CMK (cell line): ENCODE measurements at places on chromosomes 5 and 9.
A peak's percentile ranks its signal among the peaks of the same experiment; 100 is the strongest.

GRCh38 chr5:164303646-164304215, 798.3 kb downstream of the MAT2B start:
- DNase-seq = no peak

GRCh38 chr9:98974554-98974953, 30.8 kb downstream of the COL15A1 start:
- DNase-seq = no peak

- DNase-seq = no peak
Observed at GRCh38 chr9:29069376-29069775, 1496.1 kb upstream of the C9orf72 start.

- no peak for DNase-seq
Observed at GRCh38 chr9:113886466-113886865, 10.4 kb downstream of the ZNF618 start.

DNA sequence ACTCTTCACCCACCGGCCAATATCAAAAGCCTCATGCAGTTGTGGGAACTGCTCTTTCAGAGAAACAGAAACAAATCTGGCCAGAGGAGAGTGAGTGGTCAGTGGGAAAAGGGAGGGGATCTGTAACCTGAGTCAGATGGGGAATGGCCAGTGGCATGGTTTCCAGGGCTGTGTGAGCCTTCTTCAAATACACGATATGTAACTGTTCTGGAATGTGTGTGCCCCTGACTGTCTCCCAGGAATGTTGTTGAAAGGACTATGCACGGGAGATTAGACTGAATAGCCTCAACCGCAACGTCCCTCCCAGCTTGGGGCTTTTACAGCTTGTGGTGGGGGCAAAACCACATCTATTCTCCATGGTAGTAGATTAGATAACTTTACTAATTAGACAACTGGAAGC, 60.8 kb downstream of the SH3TC2 start:
- DNase-seq = no peak

DNA sequence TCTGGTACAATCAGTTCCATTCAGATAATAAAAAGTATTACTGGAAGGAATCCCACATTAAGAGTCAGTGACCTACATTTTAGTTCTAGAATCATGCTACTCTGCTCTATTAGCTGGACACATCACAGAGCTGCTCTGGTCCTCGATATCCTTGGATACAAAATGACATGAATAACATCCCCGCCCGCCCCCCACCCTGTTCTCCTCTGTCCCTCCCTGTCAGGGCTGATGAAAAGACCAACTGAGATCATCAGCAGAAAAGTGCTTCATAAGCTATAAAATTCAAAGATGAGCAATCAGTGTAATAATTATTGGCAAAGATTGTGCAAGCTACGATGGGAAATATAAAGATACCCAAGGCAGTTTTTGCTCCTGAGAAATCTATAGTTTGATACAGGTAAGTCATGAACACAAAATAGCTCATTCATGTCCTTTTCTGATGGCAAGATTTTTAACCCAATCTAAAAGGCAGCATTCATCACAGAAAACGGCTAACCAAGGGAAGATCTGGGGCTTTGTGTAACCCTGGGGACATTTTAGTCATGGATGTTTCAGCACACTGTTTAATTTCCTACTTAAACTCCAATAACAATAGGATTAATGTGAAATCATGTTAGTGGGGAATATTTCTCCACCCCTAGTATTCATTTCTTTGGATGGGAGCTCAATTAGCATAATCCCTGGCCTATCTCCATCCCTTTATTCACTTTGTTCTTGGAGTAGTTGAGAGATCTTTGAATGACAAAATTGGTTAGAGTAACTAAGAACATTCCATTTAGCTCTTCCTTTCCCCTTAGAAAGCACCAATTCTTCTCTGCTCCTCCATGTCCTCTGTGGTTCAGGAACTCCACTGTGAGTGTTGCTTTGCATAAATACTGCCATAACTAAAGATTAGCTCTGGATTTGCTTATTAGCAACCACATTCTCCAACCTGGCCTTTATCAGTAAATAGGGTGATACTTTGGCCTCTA, 459.4 kb upstream of the GRIA1 start:
- no peak for DNase-seq

DNA sequence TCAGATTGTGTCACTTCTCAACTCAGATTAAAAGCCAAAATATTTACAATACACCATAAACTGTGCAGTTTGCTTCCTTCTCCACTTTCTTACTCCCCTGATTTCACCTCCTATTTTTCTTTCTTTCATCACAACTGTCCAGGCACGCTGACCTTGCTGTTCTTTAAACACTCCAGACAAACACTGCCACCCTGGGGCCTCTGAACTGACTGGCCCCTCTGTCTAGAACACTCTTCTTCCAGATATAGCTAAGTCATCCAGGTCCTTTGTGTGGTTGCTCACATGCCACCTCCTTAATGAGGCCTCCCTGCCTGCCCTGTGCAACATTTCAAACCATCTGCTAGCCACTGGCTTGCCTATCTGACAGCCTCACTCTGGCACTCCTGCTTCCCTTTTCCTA, 46.6 kb downstream of the ATG10 start:
- DNase-seq = peak; percentile 45

GRCh38 chr5:154358516-154359220, 87.1 kb upstream of the SAP30L start:
- no peak for DNase-seq

DNA sequence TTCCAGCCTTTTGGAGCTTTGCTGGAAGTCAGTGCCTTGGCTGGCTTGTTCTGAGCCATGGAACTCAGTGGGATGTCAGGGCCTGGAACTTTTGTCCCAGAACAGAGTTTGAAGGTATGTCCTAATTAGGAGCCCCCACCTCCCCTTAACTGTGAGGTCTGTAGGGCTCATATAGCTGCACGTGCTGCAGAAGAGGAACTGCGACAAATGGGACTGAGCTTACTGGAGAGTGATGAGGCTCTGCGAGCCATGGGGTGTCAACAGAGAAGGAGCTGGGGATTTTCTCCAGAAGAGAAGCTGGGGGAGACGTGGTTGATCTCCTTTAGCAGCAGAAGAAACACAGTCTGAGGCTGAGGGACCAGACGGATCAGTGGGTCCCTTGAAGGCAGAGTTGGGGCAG, 10.9 kb downstream of the TMEM8B start:
- DNase-seq = no peak

GRCh38 chr5:78827725-78828124, 157.4 kb downstream of the ARSB start:
- DNase-seq = no peak

DNA sequence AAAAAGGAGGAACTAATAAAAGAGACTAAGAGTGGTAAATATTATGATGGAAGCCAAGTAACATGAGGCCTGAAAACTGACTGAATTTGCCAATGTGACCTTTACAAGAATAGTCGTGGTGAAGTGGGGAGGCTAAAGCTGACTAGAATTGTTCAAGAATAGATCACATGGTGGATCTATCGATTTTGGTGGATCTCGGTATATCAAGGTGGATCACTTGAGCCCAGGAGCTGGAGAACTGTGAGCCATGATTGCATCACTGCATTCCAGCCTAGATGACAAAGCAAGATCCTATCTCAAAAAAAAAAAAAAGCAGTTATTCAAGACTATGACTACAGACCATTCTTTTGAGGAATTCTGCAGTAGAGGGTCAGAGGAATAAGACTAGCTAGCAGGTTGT, 15.1 kb downstream of the ERMP1 start:
- no peak for DNase-seq

GRCh38 chr9:131330814-131331600, 41.5 kb downstream of the PLPP7 start:
- peak; percentile 95 for DNase-seq
